Fibroblast of the aortic adventitia (primary cell): ENCODE measurements at places on chromosomes 1 and 21.

DNA sequence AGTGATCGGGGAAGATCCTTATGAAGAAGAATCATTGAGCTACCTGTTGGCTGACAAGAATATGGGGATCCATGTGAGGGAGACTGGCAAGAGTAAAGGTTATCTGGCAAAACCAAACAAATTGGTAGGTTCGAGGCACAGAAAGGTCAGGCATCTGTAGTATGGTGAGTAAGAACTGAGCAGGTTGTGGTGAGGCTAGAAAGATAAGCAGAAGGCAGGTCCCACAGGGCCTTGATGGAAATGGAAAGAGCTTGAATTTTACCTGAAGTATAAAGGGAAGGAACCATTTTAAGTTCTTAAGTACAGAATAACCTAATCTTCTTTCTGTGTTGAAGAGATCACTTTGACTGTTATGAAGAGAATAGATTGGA, 11.1 kb downstream of the PTPRC start:
- no peak for DNase-seq

GRCh38 chr1:198496216-198497143, 44.0 kb downstream of the ATP6V1G3 start:
- peak; percentile 74 for DNase-seq

DNA sequence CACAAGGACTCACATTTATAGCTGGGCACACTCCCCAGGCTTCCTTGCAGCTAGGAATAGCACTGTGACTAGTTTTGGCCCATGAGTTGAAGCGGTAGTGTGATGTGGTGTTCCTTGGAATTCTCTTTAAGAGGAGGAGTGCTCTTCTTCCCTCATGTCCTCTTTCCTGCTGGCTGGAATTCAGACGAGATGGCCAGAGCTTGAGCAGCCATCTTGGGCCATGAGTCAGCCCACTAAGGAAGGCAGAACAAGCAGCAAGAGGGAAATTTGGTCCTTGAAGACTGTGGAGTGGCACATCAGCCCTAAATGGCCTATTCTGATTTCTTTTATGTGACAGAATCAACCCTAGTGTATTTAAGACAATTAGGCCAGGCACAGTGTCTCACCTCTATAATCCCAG, 20.0 kb downstream of the HTR6 start:
- DNase-seq = peak; percentile 14

- DNase-seq = no peak
These were observed 812 bp downstream of the FAM110D start for GRCh38 chr1:26159743-26160039.

DNA sequence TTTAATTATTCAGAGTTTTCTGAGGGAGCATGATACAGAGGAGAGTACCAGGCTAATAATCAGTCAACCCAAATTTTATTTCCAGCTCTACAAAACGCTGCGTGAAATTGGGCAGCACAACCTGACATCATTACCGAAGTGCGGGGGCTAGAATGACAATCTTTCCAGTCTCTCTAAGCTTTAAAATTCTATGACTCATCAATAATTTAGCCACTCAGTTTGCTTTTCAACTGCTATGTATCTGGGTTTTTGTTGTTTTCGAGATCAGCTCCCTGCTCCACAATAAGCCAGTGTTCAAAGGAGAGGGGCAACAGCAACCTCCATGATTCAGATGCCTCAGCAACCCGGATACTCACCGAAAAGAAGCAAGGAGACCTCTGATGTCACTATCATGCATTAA, 13.9 kb downstream of the SORT1 start:
- no peak for DNase-seq
